Pancreas (tissue), 10 donors: ENCODE measurements at places on chromosomes 12 and 14. TPM values are rescaled to one million over a fixed set of nuclear protein-coding genes. Genes with fewer than 3 reads are reported as not detected.

Gene TMEM63C
- 2.9 TPM for total RNA-seq

GRCh38 chr14:102711946-102712345 is 65.3 kb upstream of the TRAF3 start:
- no peaks in the 10 kb centered on the region for H3K4me1 ChIP-seq
- H3K27ac ChIP-seq, result no peak overlapping the region
- no peak for DNase-seq
- H3K36me3 ChIP-seq, result no peaks in the 10 kb centered on the region
- no peak overlapping the region for H3K4me3 ChIP-seq
- H3K27me3 ChIP-seq, result no peaks in the 10 kb centered on the region

Gene AGAP2
- total RNA-seq, result 0.66 TPM

DNA sequence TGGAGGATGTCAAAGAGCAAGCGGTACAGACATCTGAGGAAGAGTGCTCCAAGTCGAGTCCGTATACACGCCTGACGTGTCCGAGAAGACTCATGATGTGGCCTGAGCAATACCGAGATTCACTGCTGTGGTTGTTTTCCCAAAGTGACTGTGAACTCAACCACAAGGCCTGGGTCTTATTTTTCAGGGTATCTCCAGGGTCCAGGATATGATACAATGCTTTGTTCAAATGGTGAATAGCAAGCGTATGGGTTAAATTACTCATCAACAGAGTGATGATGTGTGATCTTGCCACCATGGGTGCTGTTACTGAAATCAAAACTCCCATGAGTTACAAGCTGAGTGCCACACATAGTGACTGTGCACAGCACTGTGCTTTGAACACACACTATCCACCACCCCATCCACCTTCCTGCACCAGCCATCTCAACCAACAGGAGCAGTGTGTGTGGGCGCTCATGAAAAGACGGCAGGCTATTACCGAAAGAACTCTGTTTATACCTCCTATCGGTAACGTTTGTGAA is 109.6 kb downstream of the BCAT1 start:
- H3K4me1 ChIP-seq, result no peaks in the 10 kb centered on the region
- H3K27ac ChIP-seq, result no peak overlapping the region
- no peak overlapping the region for H3K4me3 ChIP-seq
- H3K27me3 ChIP-seq, result no peaks in the 10 kb centered on the region
- DNase-seq, result no peak

- no peaks in the 10 kb centered on the region for H3K36me3 ChIP-seq
- H3K27ac ChIP-seq, result no peak within 1 kb of the TSS
- no peak within 1 kb of the TSS for H3K4me3 ChIP-seq
- no peak for DNase-seq
- H3K4me1 ChIP-seq, result no peaks in the 10 kb centered on the region
Measured at GRCh38 chr12:663293-663871, at the start of gene NINJ2. TSS of gene NINJ2 (minus strand) at chr12:663445. CDS start at chr12:663360, 85 bp downstream.

DNA sequence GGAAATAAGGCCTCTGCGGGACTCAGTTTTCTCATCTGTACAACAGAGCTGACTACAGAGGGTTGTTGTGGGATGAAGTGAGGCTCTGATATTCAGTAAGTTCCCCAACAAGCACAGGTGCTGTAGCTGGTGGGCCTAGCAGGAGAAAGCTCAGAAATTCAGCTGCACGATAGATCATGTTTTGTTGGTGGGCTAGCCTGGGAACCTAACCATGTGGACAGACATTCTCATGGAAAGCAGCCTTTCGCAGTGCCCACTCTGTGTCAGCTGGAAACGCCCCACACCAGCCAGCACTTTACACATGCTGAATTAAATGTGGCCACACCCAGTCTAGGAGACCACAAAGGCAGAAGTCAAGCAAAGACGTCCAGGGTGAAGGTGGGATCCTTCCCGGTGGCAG is 16.1 kb downstream of the PITPNM2 start:
- no peaks in the 10 kb centered on the region for H3K4me1 ChIP-seq
- no peak overlapping the region for H3K27ac ChIP-seq
- H3K27me3 ChIP-seq, result no peaks in the 10 kb centered on the region
- DNase-seq, result no peak
- H3K4me3 ChIP-seq, result no peak overlapping the region
- H3K36me3 ChIP-seq, result no peaks in the 10 kb centered on the region

- H3K27me3 ChIP-seq, result no peaks in the 10 kb centered on the region
Measured at GRCh38 chr14:82492157-82492556, 958.5 kb upstream of the SEL1L start.

DNA sequence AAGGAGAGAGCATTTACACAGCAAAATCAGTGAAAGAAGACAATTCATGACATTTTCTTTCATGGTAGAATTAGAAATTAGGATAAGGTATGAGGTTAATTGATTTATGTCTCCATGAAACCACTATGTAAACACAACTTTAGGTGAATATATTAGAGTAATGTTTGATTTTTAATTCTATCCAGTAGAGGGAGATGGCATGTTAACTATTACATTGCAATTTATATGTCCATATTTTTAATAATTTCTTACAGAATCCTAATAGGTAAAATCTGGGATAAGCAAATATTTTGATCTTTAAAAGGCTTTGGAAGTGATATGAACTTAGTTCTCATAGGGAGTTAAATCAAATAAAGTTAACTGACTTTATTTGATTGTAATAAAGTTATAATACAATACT is 373.4 kb upstream of the PDE3A start:
- DNase-seq, result no peak
- H3K4me3 ChIP-seq, result no peak overlapping the region
- H3K4me1 ChIP-seq, result no peaks in the 10 kb centered on the region
- no peaks in the 10 kb centered on the region for H3K27me3 ChIP-seq
- H3K36me3 ChIP-seq, result no peaks in the 10 kb centered on the region

Gene KCNJ8
- total RNA-seq, result 27.0 TPM

- no peaks in the 10 kb centered on the region for H3K4me1 ChIP-seq
- no peak overlapping the region for H3K27ac ChIP-seq
- no peak overlapping the region for H3K4me3 ChIP-seq
Measured at GRCh38 chr14:34160619-34161018, 209.7 kb upstream of the EGLN3 start.

GRCh38 chr12:88433997-88434703 is 146.1 kb downstream of the KITLG start:
- H3K36me3 ChIP-seq, result no peaks in the 10 kb centered on the region
- H3K4me3 ChIP-seq, result no peak overlapping the region
- no peaks in the 10 kb centered on the region for H3K27me3 ChIP-seq
- H3K27ac ChIP-seq, result no peak overlapping the region
- no peak for DNase-seq

- no peak for DNase-seq
- H3K27ac ChIP-seq, result no peak overlapping the region
- H3K36me3 ChIP-seq, result no peaks in the 10 kb centered on the region
- peaks cover under 1% of the 10 kb centered on the region for H3K4me1 ChIP-seq
- no peaks in the 10 kb centered on the region for H3K27me3 ChIP-seq
Measured at GRCh38 chr14:56703947-56704346, 106.3 kb downstream of the OTX2 start.

DNA sequence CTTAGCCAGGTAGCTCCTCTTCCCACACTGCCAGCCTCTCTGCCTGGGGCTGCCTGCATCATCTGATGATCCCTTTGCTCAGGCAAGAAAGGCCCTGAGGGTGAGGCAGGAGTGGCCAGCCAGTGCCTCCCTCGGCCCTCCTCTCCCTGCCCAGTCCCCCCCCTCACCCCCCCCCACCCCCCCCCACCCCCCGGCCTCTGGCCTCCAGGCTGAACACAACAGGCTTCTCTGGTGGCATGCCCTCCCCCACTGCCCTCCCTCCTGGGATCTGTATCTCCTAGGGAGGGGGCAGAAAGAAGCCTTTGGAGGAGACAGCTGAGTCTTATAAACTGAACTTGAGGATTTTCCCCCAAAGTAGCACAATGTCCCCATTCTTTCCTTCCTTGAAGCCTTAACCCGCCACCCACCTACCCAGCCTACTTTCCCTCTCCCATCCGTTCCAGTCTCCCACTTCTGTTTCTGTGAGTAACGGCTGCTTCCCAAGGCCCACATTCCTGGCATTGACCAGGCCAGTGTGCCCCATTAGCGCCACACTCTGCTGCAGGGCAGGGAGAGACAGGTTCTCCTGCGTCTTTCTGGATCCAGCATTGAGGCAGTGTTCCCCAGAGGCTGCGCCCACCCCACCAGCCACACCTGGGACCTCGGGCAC is 82.1 kb downstream of the B4GALNT3 start:
- no peak for DNase-seq
- H3K36me3 ChIP-seq, result no peaks in the 10 kb centered on the region
- peaks cover 4% of the 10 kb centered on the region for H3K4me1 ChIP-seq
- H3K27me3 ChIP-seq, result no peaks in the 10 kb centered on the region
- peak overlapping the region; percentile 12 for H3K27ac ChIP-seq

- H3K4me1 ChIP-seq, result no peaks in the 10 kb centered on the region
- H3K27me3 ChIP-seq, result no peaks in the 10 kb centered on the region
- H3K27ac ChIP-seq, result no peak overlapping the region
- no peaks in the 10 kb centered on the region for H3K36me3 ChIP-seq
- H3K4me3 ChIP-seq, result no peak overlapping the region
Measured at GRCh38 chr12:66243911-66244310, 54.9 kb downstream of the IRAK3 start.

- no peaks in the 10 kb centered on the region for H3K36me3 ChIP-seq
- no peak for DNase-seq
- H3K27ac ChIP-seq, result peak overlapping the region; percentile 35
- no peaks in the 10 kb centered on the region for H3K27me3 ChIP-seq
- H3K4me3 ChIP-seq, result no peak overlapping the region
Measured at GRCh38 chr12:92605621-92606170, 97.1 kb upstream of the PLEKHG7 start.

Gene WNT5B
- total RNA-seq, result 0.95 TPM

- H3K4me1 ChIP-seq, result no peaks in the 10 kb centered on the region
- DNase-seq, result no peak
- no peak overlapping the region for H3K4me3 ChIP-seq
- no peaks in the 10 kb centered on the region for H3K36me3 ChIP-seq
- H3K27ac ChIP-seq, result no peak overlapping the region
- H3K27me3 ChIP-seq, result no peaks in the 10 kb centered on the region
Measured at GRCh38 chr12:89889062-89889461, 180.4 kb upstream of the ATP2B1 start.

GRCh38 chr12:694734-695503 is 31.7 kb upstream of the NINJ2 start:
- H3K4me1 ChIP-seq, result no peaks in the 10 kb centered on the region
- H3K4me3 ChIP-seq, result no peak overlapping the region
- H3K36me3 ChIP-seq, result no peaks in the 10 kb centered on the region

DNA sequence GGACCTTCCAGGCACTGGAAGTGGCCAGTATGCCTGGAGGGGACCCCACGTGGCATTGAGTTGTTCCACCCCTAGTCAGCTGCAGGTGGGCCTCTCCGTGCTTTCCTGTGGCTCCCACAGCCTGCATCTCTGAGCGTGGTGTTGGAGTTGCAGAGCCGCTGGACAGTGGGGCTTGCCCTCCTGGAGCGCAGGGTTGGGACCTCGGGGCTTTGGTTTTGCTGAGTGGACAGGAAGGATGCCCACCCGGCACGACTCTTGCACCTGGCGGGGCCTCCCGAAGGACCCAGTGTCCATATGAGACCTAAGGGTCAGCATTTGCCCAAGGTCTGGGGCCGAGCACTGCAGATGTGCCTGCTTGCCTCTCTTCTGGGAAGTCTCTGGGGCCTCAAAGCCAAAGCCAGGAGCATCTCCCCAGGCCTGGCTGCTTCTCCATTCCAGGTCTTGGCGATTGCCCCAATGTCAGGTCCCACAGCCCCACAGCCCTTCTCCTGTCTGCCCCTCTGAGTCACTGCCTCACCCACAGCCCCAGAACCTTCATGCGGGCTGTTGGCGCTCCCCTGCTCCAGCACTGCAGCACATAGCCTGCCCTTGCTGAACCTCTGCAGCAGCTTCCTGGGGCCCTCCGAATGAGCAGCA is 1.5 kb downstream of the PACS2 start:
- H3K27me3 ChIP-seq, result no peaks in the 10 kb centered on the region
- DNase-seq, result peak; percentile 33
- no peaks in the 10 kb centered on the region for H3K36me3 ChIP-seq
- H3K4me1 ChIP-seq, result peaks cover 13% of the 10 kb centered on the region

Gene POU6F1
- 7.4 TPM for total RNA-seq

Gene SLC17A8
- not detected for total RNA-seq

Gene KRT76
- not detected for total RNA-seq

DNA sequence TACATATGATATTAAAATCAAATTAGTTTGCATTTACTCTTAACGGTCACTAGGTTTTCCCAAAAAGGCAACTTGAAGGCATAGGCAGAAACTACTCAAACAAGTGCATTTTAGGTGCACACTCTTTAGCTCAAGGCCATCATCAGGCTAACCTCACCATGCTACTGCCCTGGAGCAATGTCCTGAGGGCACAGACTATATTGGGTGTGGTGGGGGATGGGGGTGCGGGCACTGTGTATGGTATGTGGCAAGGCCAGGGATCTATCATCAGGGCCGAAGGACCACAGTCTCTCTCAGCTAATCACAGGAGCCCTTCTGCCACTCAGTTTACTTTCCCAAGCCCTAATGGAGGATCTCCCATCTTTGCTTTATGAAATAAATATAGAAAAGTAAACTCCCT is 51.9 kb downstream of the SH2B3 start:
- peaks cover 34% of the 10 kb centered on the region for H3K36me3 ChIP-seq
- no peaks in the 10 kb centered on the region for H3K27me3 ChIP-seq
- H3K27ac ChIP-seq, result no peak overlapping the region
- no peak overlapping the region for H3K4me3 ChIP-seq
- H3K4me1 ChIP-seq, result peaks cover 13% of the 10 kb centered on the region
- no peak for DNase-seq

DNA sequence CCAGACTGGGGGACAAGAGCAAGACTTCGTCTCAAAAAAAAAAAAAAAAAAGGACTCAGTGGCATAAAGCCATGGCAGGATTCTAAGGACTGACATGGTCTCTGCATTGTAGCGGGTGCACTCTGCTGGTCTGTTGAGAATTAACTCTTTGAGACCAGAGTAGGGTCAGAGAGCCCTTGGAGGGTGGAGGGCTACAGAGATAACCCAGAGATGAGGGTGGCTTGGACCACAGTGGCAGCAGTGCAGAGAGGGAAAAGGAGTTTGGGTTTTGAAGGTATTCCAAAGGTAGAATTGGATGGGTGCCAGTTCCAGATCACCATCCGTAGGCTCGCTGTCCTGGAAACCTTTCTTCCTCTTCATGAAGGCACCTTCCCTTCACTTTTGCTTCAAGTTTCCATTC is 14.3 kb upstream of the DYNC1H1 start:
- H3K36me3 ChIP-seq, result no peaks in the 10 kb centered on the region
- H3K4me3 ChIP-seq, result no peak overlapping the region
- no peaks in the 10 kb centered on the region for H3K4me1 ChIP-seq
- H3K27me3 ChIP-seq, result no peaks in the 10 kb centered on the region
- DNase-seq, result no peak

Gene NAV3
- 0.46 TPM for total RNA-seq

GRCh38 chr12:105347499-105347898 is 17.0 kb downstream of the C12orf75 start:
- no peak overlapping the region for H3K27ac ChIP-seq
- no peak for DNase-seq
- no peaks in the 10 kb centered on the region for H3K27me3 ChIP-seq

- DNase-seq, result peak; percentile 60
- H3K27ac ChIP-seq, result peak overlapping the region; percentile 11
- no peaks in the 10 kb centered on the region for H3K4me1 ChIP-seq
- no peaks in the 10 kb centered on the region for H3K27me3 ChIP-seq
- H3K4me3 ChIP-seq, result no peak overlapping the region
Measured at GRCh38 chr14:51616724-51617409, 34.8 kb upstream of the FRMD6 start.

Gene KIF26A
- total RNA-seq, result 13.2 TPM

- H3K4me1 ChIP-seq, result peaks cover 25% of the 10 kb centered on the region
- no peaks in the 10 kb centered on the region for H3K36me3 ChIP-seq
- peak overlapping the region; percentile 90 for H3K27ac ChIP-seq
- peak; percentile 64 for DNase-seq
- no peak overlapping the region for H3K4me3 ChIP-seq
Measured at GRCh38 chr14:55107766-55108554, 21.1 kb upstream of the LGALS3 start.

- no peaks in the 10 kb centered on the region for H3K27me3 ChIP-seq
- no peaks in the 10 kb centered on the region for H3K4me1 ChIP-seq
- no peak for DNase-seq
- no peak overlapping the region for H3K4me3 ChIP-seq
- no peaks in the 10 kb centered on the region for H3K36me3 ChIP-seq
Measured at GRCh38 chr12:7695237-7695560, 376 bp downstream of the GDF3 start.
